ENCODE measurements at places on chromosomes 6 and 20.

DNA sequence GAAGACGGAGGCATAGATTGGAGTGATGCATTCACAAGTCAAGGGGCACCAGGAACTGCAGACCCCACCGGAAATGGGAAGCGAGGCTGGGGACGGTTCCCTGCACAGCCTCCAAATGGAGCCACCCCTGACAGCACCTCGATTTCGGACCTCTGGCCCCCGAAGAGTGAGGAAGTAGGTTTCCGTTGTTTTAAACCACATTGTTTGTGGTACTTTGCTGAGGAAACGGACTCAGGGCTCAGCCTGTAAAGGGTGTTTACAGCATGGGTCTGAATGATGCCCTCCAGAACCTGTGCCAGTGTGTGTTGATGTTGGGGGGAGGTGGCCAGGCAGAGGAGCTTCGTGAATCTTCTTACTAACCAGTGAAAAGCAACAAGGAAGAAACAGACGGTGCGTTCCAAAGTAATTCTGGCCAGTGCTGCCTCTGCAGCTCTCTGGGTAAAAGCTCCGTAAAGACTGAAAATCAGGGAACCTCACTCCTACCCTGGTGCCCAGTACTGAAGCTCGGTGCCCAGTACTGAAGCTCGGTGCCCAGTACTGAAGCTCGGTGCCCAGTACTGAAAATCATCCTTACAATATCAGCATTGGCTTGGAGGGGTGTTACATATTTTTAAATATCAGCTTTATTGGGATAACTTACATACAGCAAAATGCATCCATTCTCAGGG, 30.1 kb upstream of the CCR6 start:
- peak; percentile 7 for DNase-seq

- DNase-seq = peak; percentile 82
Observed at GRCh38 chr6:138287144-138287955, 69.1 kb upstream of the PBOV1 start.

- peak; percentile 95 for DNase-seq
Observed at GRCh38 chr20:62236766-62237513, 1.4 kb upstream of the OSBPL2 start.

- DNase-seq = no peak
Observed at GRCh38 chr6:116316772-116317467, 37.2 kb upstream of the TSPYL1 start.

DNA sequence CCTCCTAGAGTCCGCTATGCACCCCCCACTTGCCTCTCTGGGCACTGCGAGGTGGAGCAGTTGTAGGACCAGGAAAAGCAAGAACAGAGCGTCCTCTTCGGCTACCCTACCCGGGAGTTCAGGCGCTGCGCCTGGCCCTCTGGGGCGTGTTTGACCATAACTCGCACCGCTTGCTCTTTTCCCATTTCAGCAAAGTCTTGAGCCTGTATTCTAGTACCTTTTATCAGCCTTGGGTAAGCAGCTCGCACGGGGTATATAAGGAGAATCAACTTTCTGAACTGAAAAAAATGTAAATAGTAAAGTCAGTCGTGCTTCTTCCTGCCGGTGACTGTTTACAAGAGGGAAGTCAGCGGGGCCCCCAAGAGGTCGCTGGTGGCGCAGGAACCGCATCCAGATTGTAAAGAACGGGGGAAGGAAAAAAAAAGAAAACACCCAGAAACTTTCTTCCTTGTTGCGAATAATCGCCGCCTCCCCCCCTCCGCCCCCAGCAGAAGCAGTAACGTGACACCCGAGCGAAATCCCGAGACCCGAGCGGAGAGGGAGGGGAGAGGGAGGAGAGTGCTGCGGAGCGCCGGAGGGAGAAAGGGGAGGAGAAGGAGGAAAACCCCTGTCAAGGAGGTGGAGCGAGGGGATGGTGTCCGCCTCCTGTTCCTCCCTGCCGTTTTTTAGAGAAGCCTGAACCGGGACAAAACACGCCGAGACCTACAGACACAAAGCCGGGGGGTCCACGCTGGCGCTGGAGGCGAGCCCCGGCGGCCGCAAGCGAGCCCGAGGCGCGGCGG, at the start of gene UST:
Gene UST, plus strand, starts transcription at position 668 of the 782 bp plus-strand sequence. CDS start 401 bp downstream, outside the sequence.
- DNase-seq = peak; percentile 91

GRCh38 chr6:149405823-149406765, 6.0 kb downstream of the SUMO4 start:
- no peak for DNase-seq

DNA sequence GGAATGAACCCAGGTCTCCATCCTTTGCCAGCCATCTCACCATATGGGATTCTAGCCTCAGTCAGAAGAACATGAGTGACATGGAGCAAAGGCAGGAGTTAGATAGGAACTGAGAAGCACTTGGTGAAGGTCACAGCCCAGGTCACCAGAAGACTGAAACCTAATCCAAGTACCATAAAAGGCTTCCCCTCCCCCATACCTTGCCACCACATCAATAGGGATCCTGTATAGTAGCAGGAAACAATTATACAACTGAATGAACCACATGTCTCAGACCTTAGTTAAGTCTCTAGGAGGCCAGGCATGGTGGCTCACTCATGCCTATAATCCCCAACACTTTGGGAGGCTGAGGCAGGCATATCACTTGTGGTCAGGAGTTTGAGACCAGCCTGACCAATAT, 49.6 kb downstream of the KIZ start:
- DNase-seq = no peak

DNA sequence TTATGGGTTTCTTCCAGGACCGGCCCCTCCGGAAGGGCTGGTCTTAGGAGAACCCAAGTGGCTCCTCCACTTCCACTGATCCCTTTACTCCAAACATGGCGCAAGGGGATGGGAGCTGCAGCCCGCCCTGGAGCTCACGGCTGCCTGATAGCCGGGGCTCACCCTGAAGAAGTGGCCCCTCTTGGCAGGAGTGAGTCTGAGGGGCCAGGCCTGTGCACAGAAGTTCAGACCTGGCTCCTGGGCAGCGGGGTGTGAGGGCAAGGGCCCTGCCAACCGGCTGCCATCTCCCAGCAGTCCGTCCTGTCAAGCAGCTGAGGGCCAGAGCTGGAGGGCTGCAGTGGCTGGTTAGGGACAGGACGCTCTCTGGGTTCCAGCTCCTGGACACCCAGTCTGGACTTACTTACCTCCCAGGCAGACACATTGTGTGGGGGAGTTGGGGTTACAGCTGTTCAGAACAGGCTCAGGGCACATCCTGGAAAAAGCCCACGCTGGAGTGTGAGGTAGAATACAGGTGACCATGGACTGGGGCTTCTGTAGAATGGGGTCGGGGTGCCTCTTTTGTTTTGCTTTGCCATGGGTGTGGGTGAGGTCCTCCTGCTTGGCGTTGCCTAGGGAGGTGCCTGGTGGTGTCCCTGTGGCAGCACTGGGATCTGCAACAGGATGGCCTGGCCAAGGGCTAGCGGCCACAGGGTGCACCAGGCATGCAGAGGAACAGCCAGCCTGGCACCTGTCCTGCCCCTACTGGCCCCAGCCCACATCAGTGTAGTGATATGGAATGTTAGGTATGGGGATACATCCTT, 88.4 kb downstream of the ASXL1 start:
- DNase-seq = no peak

GRCh38 chr6:57209030-57209429, 13.1 kb downstream of the RAB23 start:
- DNase-seq = no peak

DNA sequence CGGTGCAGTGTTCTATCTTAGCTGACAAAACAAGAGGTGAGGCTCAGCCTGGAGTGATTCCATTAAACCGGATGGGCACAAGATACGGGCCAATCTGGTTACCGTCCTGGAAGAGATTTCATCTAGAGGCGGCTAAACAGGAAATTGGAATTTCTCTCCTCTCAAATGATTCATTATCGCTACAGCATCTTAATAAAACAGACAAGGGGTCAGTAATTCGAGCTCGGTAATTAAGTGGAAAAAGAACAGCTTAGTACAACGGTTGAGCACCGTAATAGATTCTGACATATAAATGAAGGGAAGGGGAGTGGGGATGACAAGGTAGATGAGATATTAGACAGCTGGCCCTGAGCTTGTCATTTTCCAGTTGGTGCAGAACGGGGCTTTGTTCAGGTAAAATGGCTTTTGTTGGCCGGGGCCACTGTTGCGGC, 137.2 kb downstream of the EDN3 start:
- DNase-seq = no peak

DNA sequence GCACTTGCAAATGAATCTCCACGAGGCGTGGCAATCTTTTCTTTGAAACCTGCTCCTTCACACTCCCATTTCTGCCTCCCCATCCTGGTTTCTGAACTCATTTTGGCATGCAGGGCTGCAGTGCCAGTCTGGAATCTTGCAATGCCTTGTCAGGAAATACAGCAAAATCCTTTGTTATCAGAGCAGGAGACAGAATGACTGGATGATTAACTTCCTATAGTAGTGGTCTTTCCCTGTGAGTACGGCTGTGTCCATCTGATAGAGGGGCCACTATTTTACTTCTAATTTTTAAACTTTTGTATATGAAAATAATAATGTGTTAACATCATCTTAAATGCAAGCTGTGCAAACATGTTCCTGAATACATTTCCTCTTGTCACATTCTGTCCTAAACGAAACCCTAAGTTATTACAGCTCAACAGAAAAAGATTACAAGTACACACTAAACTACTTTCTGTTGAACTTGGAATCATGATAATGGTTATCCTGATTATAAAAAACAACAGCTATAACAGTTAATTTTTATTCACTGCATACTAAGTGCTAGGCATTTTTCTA, 140.2 kb downstream of the KIF13A start:
- DNase-seq = no peak

DNA sequence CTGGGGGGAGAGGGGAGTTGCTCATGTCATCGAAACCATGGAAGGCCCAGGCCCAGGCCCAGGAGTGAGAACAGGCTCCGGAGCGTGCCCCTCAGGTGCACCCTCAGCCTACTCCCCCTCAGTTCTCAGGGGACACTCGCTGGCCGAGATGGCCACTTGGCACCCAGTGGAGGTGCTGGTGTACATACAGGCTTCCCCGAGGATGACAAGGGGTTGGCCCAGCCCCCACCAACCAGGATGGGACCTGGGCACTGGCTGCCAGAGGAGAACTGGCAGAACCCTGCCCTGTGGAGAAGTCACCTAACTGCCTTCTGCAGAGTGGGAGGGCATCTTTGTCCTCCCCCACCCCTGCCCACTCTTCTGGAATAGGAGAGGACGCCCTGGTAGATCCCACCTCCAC, 9.5 kb downstream of the NKX2-2 start:
- no peak for DNase-seq

- DNase-seq = peak; percentile 42
Observed at GRCh38 chr6:17469006-17469832, 75.8 kb downstream of the CAP2 start.

DNA sequence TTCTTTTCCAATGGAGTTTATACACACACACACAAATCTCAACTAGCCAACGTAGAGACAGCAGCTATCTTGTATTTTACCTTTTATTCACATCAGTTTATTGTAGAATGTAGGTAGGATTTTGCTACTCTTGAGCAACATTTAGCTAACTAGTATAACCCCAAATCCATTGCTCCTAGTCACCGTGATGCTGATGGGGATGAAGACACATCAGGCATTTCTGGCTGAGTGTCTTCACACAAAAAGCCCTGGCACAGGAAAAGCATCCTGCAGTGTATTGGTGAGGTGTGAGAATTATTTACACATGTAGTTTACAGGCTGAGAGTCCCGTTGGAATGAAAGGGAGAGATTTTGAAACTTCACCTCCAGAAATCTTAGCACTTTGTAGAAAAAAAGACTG, 65.9 kb upstream of the FBXL4 start:
- DNase-seq = no peak

GRCh38 chr20:59004493-59004762, 2.6 kb downstream of the CTSZ start:
- DNase-seq = no peak

GRCh38 chr6:114024746-114025145, 53.8 kb upstream of the HDAC2 start:
- no peak for DNase-seq

GRCh38 chr6:32370505-32370904, 1.2 kb downstream of the TSBP1 start:
- DNase-seq = no peak

GRCh38 chr6:145704143-145704781, 31.1 kb downstream of the EPM2A start:
- DNase-seq = no peak

- DNase-seq = no peak
Observed at GRCh38 chr6:97438011-97438671, 155.1 kb upstream of the MMS22L start.

DNA sequence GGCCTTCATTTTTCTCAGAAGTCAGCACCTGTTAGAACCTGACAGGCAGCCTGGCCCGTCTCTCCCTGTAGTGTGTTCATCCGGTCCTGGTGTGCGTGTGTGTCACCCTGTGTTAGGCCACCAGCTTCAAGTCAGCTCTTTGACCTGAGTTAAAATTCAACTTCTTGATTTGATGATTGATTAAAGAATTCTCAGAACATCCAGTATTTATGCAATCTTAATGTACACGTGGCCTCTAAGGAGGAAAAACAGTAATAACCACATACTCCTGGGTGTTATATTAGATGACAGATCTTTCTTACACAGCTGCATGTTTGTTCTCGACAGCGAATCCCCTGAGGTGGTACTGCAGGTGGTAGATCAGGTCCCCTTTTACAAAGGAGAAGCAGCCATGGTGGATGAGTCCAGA, 19.1 kb upstream of the TMEM217 start:
- DNase-seq = no peak

- no peak for DNase-seq
Observed at GRCh38 chr6:11754625-11755271, 23.9 kb downstream of the ADTRP start.

DNA sequence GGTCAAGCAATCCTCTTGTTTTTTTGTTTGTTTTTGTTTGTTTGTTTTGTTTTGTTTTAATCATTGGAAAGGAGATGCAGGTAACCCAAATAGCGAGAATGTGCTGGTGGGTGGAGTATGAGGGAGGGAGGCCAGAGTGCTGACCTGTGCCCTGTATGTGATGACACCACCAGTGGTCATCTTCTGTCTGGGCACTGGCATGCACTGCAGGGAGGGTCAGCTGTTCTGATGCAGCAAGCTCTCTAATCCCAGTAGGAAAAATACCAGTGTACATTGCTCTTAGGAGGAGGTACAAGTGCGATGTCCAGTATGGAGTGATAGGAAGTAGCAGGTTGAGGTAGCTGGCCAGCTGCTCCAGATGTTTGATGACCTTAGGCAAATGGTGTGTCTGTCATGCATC, 2.9 kb upstream of the CST1 start:
- no peak for DNase-seq

GRCh38 chr6:26273673-26274588, 91.1 kb upstream of the BTN3A2 start:
- no peak for DNase-seq

- peak; percentile 48 for DNase-seq
Observed at GRCh38 chr20:23782366-23782983, 31.7 kb upstream of the CST1 start.

- DNase-seq = no peak
Observed at GRCh38 chr6:119256978-119257462, 92.5 kb downstream of the MAN1A1 start.

- no peak for DNase-seq
Observed at GRCh38 chr6:44199883-44200282, 16.8 kb upstream of the MYMX start.

GRCh38 chr6:106022801-106023200, 63.3 kb upstream of the PRDM1 start:
- no peak for DNase-seq

GRCh38 chr20:37915800-37916570, 13.1 kb downstream of the VSTM2L start:
- peak; percentile 90 for DNase-seq
